OCI-M1 (cell line): ENCODE measurements at places on chromosomes 4 and X.

- DNase-seq: no peak
These were observed 62.2 kb downstream of the DTHD1 start for GRCh38 chr4:36343501-36344175.

DNA sequence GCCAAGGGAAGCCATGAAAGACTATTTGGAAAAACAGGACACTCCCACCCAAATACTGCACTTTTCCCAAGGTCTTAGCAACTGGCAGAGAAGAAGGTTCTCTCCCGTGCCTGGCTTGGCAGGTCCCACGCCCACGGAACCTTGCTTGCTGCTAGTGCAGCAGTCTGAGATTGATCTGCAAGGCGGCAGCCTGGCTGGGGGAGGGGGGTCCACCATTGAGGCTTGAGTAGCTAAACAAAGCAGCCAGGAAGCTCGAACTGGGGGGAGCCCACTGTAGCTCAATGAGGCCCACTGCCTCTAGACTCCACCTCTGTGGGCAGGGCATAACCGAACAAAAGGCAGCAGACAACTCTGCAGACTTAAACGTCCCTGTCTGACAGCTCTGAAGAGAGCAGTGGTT lies 91.3 kb upstream of the TRPC5OS start:
- DNase-seq: no peak

DNA sequence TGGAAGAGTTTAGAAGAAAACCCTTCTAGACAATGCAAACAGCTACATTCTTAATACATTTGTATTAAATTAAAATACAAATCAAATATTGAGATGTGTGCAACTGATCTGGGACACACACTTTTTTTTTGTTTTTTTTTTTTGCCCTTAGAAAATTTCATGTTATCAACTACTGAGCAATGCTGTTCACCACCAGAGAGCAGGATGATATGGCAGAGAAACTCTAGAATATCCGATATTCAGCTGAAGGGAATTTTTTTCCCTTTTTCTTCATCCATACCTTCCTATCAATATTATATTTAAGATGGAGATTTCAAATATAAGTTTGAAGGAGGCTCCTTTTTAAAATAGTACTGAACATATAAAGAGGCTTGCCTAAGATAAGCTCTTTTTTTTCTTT lies 1.0 kb downstream of the NDST3 start:
- DNase-seq: no peak

- no peak for DNase-seq
These were observed 77.8 kb upstream of the SLC4A4 start for GRCh38 chr4:71261001-71261400.

GRCh38 chrX:39331082-39331704 lies 529.9 kb downstream of the MID1IP1 start:
- peak; percentile 35 for DNase-seq

- DNase-seq: no peak
These were observed 5.0 kb downstream of the FGF2 start for GRCh38 chr4:122831515-122832196.

GRCh38 chr4:56245547-56246232 lies 141.6 kb downstream of the AASDH start:
- no peak for DNase-seq

DNA sequence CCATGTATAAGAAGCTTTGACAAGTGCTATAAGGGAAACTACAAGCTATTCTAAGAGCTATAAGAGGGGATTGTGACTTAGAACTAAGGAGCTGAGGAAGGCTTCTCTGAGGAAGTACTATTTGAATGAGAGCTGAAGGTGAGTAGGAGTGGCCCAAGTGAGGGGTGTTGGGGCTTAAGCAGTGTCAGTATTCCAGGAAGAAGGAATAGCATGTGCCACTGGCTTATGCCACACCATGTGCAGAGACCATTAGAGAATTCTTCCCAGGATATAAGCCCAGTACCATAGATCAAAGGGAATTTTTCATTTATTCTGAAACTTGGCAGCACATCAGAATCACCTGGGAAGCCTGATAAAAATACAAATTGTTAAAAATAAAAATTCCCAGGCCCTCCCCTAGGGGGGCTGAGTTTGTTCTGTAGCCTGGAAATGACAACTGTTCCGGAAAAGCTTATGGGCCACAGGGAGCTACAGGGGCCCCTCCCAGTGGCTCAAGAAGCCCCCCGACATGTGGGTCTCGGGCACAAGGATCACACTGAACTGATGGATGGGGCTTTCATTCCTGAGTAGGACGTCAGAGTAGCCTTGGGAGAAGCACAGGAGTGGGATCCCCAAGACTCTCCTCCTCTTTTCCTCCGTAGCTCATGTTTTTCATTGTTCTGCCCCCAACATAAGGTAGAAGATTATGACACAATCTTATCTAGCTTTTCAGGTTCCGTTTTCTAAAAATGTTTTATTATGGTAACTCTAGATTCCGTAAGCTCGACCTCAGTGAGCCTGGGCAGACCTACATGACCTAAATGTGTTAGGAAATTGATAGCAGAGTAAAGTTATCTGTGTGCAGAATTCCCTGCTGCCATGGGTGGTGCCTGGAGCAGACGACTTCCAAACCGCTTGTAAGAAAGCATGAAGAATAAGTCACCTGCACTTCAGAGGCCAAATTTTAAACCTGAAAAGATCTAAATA lies 119.3 kb downstream of the AFF1 start:
- peak; percentile 95 for DNase-seq

GRCh38 chr4:48604041-48604440 lies 114.0 kb downstream of the ZAR1 start:
- no peak for DNase-seq

DNA sequence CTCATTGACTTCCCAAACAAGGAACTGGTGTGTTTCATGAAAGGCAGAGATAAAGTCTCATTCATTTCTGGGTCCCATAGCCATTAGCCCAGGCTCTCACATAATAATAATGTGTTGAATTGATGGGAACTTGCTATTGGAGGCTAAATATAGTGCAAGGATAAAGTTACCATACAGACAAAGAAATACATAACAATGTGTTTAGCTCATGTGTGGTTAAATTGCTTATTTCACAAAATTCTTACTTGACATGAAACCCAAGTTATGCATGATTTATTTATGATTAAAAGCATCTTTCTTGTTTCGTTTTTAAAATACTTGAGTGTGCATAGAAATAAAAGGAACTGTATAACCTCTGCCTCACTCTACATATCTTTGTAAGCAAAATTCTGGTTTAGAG lies 37.3 kb upstream of the LPAR4 start:
- no peak for DNase-seq

DNA sequence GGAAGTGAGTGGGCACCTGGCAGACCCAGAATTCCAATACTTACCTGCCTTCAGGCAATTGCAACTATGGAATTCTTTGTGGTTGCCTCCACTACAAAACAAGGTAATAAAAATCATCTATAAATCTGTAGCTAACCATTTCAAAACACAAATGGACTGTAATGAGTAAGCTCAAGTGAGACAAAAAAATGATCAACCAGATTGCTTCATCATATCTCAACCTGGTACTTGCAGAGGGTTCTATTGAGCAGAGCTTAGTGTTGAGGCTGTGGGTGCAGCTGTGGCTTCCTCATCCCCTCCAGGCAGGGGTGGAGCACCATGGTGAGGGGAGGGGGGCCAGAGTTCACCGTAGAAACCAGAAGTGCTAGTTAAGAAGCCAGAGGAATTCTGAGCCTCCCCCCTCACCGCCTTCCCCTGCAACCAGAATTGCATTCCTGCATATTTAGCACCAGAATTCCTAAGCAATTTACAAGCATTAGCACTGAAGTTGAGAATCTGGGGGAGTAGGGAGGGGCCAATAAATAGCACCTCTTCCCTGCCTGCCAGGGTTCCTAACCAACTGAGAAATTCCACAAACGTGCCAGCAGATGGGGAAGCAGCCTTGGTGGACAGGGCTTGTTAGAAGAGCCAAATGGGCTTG lies 11.5 kb downstream of the CTAG1A start:
- DNase-seq: peak; percentile 1

DNA sequence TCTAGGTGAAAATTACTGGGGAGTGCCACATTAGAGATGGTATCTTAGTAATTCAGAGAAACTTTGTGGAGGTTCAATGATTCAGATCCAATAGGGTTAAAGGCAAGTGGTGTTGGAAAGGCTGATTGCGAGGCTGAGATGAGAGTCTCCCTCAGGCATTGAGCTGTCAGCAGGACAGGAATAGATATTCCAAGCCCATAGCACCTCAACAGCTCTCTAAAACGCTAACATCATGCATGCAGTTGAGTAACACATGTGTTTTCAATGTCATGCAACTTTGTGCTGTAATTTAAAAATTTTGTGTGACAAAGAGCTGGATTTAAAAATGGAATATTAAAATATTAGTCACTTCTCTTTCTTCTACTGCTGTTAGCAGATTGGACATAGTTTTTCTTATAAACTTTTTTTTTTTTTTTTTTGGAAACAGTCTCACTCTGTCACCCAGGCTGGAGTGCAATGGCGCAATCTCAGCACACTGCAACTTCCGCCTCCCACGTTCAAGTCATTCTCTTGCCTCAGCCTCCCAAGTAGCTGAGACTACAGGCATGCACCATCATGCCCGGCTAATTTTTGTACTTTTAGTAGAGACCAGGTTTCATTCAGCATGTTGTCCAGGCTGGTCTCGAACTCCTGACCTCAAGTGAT lies 173.5 kb upstream of the C1QTNF7 start:
- DNase-seq: no peak

- no peak for DNase-seq
These were observed 26.5 kb upstream of the CHRNA9 start for GRCh38 chr4:40308528-40309122.

- peak; percentile 96 for DNase-seq
These were observed 7.8 kb downstream of the RBM47 start for GRCh38 chr4:40621592-40622512.

GRCh38 chr4:11475871-11476270 lies 47.2 kb upstream of the HS3ST1 start:
- no peak for DNase-seq

- DNase-seq: peak; percentile 67
These were observed 41.8 kb downstream of the SULT1B1 start for GRCh38 chr4:69718396-69719271.

- DNase-seq: no peak
These were observed 5.9 kb upstream of the PLA2G12A start for GRCh38 chr4:109735566-109736365.

DNA sequence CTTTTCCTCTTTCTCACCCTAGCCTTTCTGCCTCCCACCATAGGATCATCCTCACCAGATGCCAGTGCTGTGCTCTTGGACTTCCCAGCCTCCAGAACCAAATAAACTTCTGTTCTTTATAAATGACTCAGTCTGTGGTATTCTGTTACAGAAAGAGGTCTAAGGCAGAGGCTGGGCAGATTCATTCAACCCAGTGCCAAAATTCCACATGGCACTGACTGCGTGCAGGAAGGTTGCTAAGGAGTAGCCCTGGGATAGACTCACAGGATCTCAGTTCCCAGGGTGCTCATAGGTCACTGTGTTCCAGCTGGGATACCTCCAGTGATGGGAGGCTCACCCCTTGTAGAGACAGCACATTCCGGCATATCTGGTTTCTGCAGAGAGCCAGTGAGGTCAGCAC lies 22.0 kb downstream of the SORCS2 start:
- no peak for DNase-seq

DNA sequence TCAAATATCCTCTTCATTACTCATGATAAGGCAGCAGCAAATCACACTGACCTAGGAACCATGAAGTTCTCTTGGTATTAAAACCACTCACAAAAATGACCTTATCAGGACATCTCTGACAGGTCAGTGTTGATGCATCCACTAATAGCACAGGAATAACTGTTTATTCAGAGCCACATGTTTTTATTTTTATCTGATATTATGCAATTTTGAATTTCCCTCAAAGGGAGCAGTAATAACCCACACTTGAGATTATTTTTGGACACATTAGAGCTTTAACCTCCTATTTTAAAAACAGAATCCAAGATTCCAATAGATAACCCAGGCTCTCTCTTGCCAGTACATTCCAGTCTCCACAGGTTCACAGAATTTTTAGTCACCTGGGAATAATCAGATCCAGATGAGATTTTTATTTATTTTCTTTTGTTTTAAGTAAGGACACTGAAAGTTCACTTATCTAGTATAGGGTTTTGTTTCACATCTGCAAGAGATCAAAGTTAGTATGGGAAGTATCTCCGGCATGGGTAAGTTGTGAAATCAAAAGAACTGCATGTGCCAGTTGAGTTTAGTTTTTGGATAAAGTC lies 36.3 kb upstream of the MYOZ2 start:
- DNase-seq: no peak

DNA sequence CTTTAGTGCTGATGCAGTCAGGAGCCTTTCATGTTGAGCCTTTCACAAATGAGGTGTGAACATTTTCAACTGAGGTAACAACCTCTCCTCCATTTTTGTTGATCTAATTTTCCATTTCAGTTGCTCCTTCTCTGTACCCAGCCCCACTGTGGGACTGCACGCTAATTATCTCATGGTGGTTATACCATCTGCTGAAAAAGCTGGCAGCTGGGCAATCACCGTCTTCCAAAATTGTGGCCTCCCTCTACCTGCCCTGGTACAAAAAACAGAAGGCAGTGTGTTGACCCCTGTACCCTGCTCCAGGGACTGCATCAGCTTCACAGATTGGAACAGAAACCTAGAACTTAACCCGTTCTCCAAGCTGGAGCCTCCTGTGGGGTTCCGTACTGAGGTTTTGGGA lies 72.4 kb upstream of the LONRF3 start:
- no peak for DNase-seq

GRCh38 chr4:99504804-99505502 lies 5.9 kb upstream of the C4orf17 start:
- DNase-seq: no peak

DNA sequence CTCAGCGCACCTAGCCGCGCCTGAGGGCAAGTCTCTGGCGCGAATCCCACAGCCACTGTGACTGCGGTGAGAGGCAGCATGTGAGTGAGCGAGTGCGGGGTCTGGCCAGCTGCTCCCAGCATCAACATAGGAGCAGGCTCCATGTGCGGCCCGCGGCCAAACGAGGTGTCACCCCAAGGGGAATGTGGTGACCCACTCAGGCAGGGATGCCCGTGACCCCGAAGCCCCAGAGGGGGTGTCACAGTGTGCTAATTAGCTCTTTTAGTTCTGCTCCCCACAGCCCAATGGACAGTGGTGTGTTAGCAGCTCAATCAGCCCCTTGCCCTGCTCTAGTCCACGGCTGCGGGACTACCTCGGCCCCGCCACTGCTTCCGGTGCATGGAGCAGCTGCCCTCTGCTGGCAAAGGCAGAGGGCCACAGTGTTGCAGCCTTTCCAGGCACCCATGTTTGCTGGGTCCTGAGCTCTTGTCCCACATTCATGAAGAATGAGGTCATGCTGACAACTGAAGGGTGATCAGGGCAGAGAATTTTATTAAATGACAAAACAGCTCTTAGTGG lies 61.4 kb downstream of the AGA start:
- DNase-seq: no peak

DNA sequence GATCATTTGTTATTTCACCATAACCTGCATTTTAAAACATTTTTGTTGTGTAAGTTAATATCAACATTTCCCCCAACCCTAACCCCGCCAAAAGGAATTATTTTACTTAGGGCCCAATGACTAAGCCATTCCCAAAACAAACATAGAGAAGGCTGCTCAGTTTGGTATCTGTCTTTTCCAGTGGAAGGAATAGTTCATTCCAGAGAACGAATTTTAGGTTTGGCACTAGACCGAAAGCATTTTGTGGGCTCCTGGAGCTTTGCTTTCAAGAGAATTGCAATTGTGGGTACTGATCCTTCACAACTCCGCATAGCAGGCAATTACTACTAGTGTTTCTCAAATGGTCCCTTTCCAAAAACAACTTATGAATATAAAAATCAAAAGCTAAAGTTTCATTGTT lies 226.7 kb upstream of the MAD2L1 start:
- DNase-seq: no peak
